NB4 (cell line): ENCODE measurements at places on chromosomes 11 and 22.

- DNase-seq = no peak
These were observed 3.3 kb upstream of the TRIM29 start for GRCh38 chr11:120141113-120141767.

GRCh38 chr11:78973876-78974275 is 399.2 kb upstream of the NARS2 start:
- DNase-seq = no peak

GRCh38 chr11:113289431-113290187 is 24.8 kb upstream of the TTC12 start:
- peak; percentile 67 for DNase-seq

- peak; percentile 71 for DNase-seq
These were observed 101.9 kb downstream of the MRTFA start for GRCh38 chr22:40534379-40535188.

- DNase-seq = no peak
These were observed 44.1 kb upstream of the CHRM4 start for GRCh38 chr11:46435679-46436078.

DNA sequence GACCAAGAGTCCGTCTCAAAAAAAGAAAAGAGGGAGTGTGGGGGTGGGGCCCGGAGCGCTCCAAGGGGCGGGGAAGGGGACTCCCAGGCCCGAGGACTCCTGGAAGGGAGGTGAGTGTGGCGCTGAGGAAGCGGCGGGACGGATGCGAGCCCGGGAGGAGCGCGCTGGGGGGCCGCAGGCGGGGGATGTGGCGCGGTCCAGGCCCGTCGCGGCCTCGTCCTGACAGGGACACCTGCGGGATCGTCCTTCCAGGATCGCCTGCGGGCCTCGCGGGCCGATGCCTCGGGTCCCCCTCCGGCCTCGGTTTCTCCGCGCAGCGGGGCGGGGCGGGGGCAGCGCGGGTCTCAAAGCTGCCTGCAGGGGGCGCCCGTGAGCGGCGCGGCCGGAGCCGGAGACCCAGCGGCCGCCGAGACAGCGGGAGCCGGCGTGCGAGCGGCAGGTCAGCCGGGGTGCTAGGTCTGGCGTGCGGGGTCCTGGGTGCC is 3.8 kb upstream of the ADORA2A start:
- DNase-seq = peak; percentile 66

DNA sequence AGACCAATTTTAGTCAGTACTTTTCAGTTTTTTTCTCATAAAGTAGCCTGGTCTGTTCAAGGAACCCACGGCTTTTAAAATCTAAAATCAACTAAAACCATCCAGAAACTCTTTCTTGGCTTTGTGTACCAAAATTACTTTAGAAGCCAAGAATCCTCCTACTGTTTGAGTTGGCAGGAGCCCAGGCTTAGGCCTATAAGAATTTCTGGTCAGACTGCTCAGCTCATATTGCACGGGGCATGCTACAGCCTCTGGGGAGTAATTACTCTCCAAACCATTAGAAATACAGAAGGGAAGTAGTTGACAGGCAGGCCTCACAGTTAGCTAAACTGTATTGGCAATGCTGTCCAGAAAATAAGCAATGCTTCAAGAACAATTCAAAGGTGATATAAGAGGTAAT is 1862.9 kb upstream of the RAG2 start:
- peak; percentile 6 for DNase-seq

DNA sequence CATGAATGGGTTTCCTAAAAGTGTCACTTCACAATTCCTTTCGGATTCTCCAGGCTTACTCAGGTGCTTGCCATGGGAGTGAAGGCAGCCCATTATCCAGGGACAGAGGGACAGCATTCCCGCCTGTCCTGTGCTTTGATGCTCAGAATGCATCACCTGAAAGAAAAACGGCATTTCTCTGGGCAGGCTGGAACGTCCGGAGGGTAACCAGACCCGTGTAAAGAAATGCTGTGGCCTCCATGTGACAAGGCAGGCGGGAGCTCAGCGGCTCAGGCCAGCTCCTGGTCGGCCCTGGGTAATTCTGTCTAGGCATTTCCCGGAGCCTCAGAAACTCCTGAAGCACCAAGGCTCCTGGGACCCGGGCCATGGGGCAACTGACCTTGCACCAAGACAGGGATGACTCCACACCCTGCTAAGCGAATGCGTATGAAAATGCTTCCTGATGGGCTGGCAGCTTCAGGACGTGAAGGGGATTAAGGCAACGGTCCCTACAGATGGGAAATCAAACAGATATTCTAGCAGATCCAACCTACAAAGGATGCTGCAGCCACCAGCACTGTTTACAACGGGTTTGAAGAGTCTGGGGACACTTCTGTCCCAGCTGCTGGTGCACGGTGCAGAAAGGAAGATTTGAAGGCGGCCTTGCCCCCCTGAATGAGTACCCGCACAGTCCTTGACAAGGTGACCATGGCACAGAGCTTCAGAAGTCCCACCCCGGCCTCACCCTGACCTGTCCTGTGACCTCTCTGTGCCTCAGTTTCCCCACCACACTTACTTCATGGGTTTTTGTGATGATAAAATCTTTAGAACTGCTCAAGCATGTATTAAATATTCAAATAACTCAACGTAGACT is 13.6 kb upstream of the FGF3 start:
- DNase-seq = no peak

GRCh38 chr11:33160136-33160535 is 1.1 kb downstream of the CSTF3 start:
- peak; percentile 56 for DNase-seq
